ENCODE measurements at places on chromosomes 4 and X.
A peak's percentile ranks its signal among the peaks of the same experiment; 100 is the strongest.

DNA sequence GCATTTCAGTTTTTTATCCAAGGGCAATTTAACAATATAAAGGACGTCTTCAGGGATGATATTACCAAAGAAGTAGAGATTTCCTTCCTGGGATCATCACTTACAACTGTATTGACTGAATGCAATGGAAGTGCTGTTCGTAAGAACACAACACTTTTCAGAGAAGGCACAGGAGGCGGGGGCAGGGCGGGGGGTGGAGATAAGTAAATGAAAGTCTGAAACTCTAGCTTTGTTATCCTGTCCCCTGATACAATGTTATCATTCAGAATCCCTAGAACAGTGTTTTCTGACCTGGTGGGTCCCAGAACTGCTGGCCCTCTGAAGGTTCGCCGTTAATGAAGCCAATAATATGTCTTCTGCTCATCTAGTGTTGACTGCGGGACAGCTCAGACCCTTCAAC, 124.6 kb downstream of the NSUN7 start:
- no peak for DNase-seq

GRCh38 chr4:118865091-118865708, 23.5 kb upstream of the SYNPO2 start:
- peak; percentile 64 for DNase-seq

GRCh38 chr4:154029171-154029570, 240.3 kb upstream of the SFRP2 start:
- DNase-seq: no peak

- DNase-seq: no peak
Measured at GRCh38 chr4:139934708-139935195, 219.2 kb downstream of the MAML3 start.

GRCh38 chr4:25970226-25970675, 56.2 kb downstream of the SMIM20 start:
- no peak for DNase-seq

DNA sequence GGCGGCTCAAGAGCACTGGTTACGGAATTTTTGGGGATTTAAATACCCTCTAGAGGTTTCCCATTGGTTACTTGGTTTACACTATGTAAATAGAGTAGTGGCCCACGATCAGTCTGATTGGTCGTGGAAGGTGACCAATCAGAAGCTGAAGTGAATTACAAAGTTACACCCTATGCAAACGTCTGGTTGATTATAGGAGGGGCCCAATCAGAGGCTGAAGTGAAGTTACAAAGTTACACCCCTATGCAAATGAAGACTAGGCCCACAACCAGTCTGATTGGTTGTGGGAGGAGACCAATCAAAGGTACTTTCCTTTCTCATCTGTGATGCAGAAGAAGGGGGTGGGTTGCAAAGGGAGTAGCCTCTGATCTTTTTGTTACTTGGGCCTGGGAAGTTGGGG, 45.1 kb upstream of the HSD17B10 start:
- no peak for DNase-seq

DNA sequence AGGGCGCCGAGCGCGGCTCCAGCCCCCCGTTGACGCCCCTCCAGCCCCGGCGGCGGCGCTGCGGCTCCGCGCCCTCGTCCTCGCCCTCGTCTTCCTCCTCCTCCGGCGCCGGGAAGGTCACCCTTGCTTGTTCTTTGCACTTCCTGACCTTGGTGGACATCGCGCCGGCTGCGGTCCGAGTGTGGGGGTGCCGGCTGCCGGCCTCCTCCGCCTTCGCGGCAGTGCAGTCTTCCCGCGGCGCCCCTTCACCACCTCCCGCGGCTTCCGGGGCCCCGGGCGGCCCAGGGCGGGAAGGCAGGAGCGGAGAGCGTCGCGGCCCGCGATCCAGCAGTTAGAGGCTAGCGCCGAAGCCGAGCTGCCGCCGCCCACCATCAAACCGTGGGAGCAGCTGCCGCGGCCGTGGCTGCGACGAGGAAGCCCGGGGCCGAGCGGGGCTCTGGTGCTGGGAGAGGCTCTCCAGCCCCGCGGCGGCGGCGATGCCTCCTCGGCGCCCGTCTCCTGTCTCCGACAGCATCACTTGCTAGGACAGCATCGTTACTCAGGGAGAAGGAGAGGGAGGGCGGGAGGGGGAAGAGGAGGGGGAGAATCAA, at the start of gene TRPC3:
Gene TRPC3, minus strand, starts transcription at position 540 of the 590 bp plus-strand sequence. Its CDS starts 380 bp downstream, at position 160.
- no peak for DNase-seq

GRCh38 chr4:81459228-81459627, 12.5 kb downstream of the RASGEF1B start:
- DNase-seq: no peak

All from AML-193 (cell line).